ENCODE measurements at places on chromosomes 5 and 9.

DNA sequence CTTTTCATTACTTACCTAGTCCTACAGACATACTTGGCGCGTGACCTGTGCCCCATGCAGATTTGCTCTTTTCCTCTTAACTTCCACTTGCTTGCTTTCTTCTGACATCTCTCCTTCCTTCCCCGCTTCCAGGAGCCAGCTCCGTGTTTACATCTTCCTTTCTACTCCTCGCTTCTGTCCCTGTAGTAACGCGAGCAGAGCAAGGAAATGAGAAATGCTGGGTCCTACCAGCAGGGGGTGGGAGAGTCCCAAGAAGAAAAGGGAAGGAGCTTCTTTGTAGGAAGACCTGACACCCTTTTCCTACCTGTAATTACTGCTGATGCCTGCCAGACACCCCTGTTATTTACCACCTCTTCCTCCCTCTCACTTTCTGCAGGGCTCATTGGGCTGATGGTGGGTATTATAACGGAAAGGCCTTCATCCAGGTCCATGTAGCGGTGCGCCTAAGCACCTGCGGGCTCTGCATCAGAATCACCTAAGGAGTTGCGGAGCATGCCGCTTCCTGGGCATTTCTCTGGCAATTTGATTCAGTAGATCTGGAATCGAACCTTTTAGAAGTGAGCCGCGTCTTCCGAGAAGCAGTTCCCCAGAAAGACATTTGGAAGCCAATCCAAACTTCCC, 1260.8 kb upstream of the WWC1 start:
- DNase-seq, result no peak

DNA sequence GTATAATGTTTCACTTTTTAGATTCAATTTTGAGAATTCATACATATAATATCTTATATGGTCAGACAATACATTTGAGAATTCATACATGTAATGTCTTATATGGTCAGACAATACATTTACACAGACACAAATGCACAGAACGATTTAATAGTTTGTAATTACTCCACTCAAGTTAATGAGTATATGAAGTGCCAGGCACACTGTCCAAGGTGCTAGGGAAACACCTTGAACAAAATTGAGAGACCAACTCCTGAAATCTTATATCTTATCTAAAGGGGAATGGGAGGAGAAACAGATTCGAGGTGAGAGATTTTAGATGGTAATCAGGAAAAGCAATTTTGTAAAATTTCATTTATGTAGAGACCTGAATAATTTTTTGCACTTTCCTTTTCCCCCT, 994.7 kb downstream of the CDH12 start:
- DNase-seq, result no peak

DNA sequence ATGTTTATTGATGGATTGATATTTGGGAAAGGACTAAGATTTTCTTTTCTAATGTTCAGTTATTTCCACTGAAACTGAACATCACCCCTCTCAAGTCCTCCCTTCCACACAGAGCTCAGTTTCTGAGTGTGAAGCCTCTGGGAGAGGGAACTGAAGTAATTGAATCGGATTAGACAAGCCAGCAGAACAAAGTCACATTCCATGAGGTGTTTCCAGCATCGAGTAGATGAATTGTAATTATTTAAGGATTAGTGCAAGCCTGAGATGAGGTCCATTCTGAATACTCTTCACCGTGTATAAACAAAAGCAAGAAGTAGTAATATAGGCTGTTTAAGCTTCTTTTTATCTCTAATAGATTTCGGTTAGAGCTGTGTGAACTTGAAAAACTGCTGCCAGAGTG, 2060.5 kb downstream of the MAT2B start:
- no peak for DNase-seq

- DNase-seq, result no peak
Observed at GRCh38 chr5:11386398-11386797, 517.8 kb downstream of the CTNND2 start.

DNA sequence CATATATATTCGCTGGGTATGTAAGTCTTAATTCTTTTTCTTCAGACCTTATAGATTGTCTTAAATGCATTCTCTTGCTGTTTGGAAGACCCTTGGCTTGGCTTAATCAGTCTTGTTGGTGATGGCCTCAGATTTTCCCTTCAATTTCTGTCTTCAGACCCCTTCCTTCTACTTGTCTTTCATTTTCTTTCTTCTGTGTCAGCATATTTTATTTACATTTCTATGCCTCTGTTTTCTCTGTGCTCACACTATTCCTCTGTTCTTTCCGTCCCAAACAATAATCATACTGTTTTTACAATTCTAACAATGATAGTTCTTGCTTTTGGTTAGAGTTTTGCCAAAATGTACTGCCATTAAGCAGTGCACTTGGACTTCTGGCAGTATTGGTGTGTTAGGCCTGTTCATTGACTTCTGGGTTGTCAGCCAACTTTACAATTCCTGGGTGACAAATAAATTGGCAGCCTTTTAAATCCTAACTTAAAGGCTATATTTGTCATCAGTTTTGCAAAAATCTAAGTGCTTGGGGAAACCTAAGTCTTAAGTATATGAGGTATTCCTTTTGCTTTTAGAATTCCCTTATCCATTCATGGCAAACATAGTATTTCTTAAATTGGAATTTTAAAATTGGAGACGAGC, 8.0 kb downstream of the SRFBP1 start:
- DNase-seq, result no peak

DNA sequence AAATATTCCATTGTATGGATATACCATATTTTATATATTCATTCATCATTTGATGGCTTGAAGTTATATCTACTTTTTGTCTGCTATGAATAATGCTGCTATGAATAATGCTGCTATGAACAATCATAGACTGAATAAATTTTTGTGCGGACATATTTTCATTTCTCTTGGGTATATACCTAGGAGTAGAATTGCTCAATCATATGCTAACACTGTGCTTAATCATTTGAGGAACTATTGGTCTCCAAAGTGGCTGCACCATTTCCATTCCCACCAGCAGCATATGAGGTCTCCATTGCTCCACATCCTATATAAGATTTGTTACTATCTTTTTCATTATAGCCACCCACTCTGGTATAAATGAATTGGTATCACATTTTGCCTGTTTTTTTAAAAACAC, 18.3 kb upstream of the TEK start:
- no peak for DNase-seq

- no peak for DNase-seq
Observed at GRCh38 chr9:109918339-109919163, 138.6 kb downstream of the PALM2AKAP2 start.
